Effector memory CD8-positive, alpha-beta T cell (primary cell): ENCODE measurements at places on chromosomes 3 and 15.
A peak's percentile ranks its signal among the peaks of the same experiment; 100 is the strongest.

GRCh38 chr15:81534124-81534523, 160.1 kb upstream of the TMC3 start:
- no peak for DNase-seq

DNA sequence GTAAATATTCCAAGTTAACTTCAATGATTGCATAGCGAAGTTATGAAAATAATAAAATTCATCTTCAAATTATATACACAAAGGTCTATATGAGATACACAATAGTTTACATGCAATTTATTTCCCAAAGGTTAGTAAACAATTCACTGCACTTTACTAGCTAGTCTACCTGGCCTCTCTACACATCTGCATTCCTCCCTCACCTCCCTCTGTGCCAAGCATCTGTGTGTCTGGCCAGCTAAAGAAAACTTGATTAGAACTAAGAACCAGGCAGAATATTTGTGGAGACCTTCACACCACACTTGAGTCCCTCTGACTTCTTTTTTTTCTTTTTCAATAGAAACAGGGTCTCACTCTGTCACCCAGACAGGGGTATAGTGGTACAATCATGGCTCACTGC, 61.4 kb downstream of the LRRFIP2 start:
- DNase-seq = no peak

DNA sequence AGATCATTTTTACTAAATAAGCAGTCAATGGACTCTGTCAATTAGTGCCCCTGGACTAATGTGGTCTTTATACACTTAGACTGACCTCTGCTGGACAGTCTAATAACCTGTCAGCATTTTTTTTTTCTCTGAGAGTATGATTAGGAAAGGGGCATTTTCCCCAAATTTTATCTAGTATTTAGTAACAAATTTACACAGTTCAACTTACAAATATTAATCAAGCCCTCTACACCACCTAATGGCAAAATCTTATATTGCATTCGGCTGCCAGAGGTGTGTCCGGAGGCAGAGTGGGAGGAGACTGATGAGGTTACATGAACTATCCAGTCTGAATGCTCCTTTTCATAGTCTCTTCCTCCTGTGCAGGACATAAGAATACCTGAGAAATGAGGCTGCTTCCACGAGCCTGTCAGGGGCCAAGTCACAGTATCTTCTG, 36.0 kb upstream of the COLQ start:
- DNase-seq = peak; percentile 70

DNA sequence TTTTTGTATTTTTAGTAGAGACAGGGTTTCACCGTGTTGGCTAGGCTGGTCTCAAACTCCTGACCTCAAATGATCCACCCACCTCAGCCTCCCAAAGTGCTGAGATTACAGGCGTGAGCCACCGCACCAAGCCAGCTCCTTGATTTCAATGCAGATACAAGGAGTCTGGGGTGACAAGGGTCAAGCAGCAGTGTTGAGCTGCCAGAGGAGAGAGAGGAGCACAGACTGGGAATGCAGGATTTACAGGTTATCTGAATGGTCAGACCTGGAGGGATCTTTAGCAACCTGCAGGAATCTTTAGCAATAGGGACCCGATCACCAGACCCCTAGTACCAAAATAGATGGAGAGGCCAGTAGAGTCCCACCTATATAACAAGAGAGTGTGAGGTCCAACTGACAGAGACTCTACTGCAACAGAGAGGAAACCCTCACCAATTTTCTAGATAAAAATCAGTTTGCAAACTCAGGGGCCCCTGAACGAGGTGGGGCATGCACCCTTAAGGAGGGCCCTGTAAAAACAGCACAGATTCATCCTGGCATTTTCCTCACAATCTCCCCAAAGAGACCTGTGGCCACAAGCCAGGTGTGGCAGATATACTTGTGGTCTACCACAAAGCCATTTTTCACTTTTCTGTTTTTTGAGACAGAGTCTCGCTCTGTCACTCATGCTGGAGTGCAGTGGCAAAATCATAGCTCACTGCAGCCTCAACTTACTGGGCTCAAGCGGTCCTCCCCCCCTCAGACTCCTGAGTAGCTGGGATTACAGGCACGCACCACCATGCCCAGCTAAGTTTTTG, 10.7 kb upstream of the SHISA5 start:
- DNase-seq = no peak

- no peak for DNase-seq
Measured at GRCh38 chr3:54999811-55000210, 72.0 kb upstream of the LRTM1 start.

DNA sequence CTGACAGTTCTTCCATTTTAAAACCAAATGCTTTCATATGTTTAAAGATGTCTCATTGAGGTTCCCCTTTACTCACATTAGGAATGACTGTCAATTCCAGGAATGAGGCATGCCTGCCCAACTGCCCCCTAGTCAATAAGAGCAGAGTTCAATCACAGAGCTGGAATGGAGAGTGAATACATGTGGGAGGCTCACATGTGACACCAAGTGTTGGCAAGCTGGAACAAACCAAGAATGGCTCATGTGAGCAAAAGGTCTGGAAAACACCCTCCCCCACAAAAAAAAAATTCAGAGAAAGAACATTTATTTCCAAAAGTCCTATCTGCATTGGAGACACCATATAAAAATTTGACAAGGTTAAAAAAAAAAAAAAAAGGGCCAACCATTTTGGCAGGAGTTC, 3.7 kb downstream of the PBRM1 start:
- DNase-seq = no peak

DNA sequence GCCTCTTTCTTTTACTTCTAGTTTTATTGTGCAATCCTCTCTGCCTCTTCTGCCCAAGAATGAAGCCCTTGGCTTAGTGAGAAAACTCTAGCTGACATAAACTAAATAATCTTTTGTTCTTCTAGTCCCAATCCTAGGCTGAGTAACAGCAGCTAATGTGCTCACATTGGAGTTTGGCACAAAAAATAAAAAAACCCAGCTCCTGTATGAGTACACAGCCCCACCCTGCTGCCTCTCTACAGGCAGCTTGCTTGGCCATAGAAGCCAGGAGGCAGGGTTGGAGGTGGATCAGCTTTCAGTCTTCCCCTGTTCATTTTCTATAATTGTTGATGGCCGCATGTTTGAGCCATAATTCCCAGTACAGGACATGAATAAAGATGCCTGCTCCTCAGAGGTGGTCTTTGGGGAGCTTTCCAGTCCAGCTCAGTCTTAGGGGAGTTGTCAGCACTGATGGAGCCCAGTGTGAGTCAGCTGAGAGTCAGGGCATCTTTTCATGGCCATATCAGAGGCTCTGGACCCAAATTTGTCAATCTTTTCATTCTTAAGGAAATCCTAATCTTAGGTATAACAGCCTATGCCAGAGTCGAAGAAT, 46.7 kb downstream of the RTP1 start:
- DNase-seq = no peak

DNA sequence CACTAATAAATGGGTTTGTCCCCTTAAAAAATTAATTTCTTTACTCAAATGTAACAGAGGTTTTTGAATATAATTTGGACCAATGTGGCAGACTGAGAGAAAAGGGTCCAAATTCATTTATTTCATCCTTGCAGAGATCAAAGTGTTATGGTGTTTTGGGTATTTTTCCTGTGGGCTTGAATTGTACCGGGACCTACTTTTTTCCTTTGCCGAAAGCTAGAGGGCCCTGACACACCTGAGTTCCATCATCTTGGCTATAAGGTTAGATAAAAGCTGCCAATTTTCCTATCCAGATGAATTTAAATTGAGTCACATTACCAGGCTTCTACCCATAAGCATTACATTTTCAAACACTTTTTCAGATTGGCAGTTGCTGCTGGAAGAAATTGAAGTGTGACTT, 908 bp downstream of the CCNB2 start:
- no peak for DNase-seq

- no peak for DNase-seq
Measured at GRCh38 chr3:51510996-51511395, 11.2 kb upstream of the DCAF1 start.

- DNase-seq = no peak
Measured at GRCh38 chr15:80906159-80906766, 83.4 kb downstream of the MESD start.

DNA sequence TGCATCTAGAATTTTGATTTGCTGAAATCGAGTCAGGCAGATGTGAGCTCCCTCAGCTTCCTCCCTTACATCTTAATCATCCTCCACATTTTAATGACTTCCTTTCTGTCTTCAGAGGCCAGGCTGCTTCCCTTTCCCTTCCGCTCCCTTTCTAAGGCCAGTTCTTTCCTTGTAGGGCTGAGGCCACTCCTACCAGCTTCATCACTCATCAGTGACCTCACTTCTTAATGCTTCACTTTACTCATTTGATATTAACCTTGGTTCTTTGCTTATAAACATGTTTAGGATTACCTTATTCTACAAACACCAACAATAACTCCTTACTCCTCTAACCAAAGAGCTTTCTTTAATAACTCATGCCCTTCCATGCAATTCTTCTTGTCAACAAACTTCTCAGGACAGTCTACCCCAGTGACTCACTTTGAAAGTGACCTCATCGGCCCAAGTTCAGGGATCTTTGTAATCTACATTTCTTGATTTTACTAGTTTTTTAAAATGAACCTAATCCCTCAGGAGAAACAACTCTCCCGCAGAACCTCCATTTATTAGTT, 23.9 kb downstream of the ILDR1 start:
- DNase-seq = no peak

- DNase-seq = no peak
Measured at GRCh38 chr3:62708638-62709373, 166.4 kb downstream of the CADPS start.

DNA sequence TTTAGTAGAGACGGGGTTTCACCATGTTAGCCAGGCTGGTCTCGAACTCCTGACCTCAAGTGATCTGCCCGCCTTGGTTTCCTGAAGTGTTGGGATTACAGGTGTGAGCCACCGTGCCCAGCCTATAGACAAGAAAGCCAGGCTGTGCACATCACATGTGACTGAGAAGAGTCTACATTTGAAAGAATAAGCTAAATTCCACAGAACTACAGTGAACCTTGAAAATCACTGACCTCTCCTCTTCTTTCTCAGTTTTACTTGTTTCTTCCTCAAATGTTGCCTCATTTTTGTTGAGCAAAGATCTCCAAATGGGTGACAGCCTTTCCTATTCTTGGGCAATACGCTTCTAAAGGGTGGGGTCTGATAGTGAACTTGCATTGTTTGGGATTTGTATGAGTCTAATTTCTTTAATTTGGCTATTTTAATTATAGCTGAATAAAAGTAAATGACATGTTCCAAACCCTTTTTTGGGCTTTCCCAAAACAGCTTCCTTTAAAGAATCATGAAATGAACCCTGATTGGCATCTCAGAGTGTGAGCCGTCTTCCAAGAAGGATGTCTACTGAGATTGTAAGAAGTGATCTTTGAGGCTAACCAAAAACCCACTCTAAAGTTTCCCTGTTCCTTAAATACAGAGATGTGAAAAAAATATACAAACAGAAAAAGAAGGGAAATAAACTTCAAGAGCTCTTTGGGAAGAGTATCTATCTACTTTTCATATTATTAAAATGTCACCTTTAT, 21.6 kb upstream of the SPTBN5 start:
- no peak for DNase-seq

- no peak for DNase-seq
Measured at GRCh38 chr15:95760508-95760907, 570.0 kb upstream of the NR2F2 start.

DNA sequence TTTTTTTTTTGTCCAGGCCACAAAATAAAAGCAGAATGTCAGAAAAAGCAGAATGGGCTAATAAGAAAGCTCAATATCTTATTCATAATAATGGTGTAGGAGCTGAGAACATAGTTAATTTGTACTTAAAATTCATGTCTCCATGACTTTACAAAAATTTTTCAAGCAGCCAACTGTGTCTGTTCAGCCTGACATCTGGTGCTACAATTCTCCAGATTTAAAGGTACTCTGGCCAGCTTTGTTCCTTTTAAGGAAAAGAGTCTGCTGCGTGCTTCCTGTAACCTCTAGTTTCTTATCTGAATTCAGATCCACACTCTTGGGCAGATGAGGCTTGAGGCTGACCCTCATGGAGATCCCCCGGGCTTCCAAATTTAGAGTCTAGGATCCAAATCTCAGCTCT, 8.7 kb upstream of the RFX7 start:
- DNase-seq = no peak

GRCh38 chr3:80914854-80915253, 846.6 kb downstream of the GBE1 start:
- DNase-seq = no peak

DNA sequence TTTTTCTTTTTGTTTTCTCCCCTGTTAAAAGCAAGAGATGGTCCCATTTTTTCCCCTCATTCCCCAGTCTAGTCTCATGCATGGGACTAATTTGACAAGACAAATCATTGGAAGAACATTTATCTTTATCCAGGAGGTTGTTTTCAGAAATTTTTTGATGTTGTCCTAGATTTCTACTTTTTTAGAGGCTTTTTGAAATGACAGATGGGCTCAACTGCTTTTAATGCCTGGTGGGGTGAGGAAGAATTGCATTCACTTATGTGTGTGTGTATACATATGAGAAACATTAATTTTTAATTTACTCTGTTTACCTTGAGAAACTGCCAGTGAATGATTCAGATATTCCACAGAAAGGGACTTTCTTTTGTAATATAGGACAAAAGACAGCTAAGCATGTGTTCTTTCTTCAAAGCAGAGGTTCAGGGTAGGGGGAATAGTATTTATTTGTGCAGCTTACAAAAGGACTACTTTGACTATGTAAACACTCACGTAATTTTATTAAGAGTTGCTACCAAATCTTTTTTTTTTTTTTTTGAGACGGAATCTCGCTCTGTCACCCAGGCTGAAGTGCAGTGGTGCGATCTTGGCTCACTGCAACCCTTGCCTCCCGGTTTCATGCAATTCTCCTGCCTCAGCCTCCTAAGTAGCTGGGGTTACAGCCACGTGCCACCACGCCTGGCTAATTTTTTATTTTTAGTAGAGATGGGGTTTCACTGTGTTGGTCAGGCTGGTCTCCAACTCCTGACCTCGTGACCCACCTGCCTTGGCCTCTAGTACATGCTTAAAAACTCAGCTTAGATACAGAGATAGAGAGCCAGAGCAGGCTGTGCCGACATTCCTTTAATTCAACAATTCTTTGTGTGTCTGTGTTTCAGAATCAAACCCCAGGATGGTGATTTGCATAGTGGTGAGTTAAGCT, 130.1 kb upstream of the RARB start:
- no peak for DNase-seq

GRCh38 chr15:45149060-45149459, 19.3 kb downstream of the DUOX1 start:
- no peak for DNase-seq

GRCh38 chr3:30933478-30934207, 39.2 kb upstream of the GADL1 start:
- DNase-seq = no peak
